ENCODE measurements at places on chromosomes 2 and 18.

DNA sequence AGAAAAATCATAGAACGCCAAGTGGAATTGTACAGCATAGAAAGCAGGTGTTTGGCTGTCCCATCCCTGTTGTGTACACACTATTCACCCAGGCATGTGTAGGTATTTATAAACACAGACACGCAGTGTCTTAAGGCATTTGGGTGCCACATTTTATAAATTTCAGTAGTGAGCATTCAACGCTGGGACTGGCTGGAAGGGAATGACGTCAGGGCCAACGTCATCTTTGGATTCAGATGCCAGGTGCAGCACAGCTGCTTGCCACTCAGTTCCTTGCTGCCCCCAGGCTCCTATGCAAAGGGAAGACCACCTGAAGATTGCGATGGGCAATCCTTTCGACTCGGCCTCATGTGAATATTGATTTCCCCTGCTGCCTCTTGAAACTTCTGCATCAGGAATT, 461.7 kb upstream of the SOX11 start:
- DNase-seq: no peak

DNA sequence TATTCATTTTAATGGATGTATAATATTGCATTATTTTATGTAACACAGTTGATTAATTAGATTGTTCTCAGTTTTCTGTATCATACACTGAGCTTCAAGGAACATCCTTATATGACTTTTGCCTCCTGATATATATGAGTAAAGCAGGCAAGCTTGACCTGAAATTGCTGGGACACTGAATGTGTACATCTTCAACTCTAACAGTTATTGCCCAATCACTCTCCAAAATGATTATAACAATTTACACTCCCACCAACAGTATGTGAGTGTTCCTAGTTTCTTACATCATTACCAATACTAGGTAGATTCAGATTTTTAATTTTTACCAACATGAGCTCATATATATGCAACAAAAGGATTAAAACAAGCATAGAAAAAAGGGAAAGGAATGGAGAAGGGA, 379.4 kb downstream of the SETBP1 start:
- DNase-seq: no peak

DNA sequence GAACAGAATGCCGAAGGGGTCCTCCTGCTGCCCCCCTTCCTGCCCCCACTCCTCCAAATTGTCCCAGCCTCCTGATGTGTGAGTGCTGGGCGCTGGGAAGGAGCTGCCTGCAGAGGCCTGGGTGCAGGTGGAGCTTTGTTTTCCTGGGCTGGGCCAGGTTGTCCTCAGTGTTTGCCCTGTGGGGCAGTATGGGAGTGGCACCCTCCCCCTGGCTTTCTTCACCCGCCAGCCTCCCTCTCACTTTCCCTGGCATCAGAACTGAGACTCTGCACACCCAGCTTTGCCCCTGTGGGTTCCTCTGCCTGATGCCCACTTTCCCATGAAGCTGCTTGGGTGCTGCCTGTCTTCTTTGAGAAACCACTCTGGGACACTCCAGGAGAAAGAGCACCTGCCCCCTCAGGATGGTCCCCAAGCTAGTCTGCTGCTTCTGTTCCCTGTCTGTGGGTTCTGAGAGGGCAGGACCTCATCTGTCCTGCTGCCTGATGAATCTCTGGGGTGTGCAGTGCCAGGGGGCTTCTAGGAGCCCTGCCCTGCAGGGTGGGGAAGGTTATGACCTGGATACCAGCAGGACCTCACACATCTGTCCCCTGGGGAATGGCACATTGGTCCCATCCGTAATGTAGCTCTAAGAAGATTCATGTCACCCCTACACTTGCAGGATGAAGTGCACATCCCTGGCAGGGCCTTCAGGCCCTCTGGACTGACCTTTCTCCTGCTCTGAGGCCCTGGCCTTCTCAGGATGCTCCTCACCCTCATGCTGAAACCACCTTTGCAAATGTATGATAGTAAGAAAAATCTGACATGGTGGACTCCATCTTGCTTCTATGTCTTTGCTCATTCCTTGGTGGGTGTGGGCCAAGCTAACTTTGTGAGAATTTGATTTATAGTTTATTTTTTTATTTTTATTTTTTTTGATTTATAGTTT, 146.8 kb upstream of the HS6ST1 start:
- no peak for DNase-seq

DNA sequence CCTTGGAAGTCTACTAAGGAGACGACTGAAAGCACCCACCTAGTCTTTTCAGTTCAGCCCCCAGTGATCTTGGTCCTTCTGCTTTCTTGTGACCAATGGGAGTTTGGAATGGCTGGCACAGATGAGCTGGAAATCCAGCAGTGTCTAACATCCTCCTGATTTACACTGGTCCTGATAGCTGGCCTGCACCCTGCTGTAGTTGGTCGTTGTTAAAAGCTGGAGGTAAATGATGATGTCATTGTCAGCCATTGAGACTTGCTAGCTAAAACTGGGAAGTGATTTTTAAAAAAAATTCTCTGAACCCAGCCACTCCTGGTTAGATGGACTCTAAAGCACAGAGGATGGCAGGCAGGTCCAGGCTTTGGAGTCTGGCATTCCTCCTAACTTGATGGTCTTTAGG, 19.3 kb downstream of the CCT7 start:
- DNase-seq: no peak

DNA sequence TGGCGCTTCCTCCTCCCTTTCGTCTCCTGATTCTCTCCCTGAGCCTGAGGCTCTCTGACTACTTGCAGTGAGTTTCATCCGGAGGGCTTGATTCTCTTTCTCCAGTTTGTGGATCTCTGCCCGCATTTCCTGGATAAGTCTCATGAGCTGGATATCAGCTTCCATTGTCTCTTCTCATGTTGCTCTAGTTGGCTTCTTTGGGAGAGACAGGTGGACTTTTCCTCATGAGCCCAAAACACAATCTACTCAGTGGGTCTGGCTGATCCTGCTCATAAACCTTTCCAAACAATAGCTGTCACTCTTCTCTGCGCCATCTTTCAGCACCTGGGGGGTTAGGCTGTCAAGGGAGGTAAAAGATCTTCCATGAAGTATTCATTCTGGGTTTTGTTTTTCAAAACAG, at the start of gene CCDC195:
CCDC195 (minus strand) TSS at position 165 of the 400 bp plus-strand sequence; CDS start at position 165, 0 bp downstream.
- DNase-seq: no peak

Measured in activated CD4-positive, alpha-beta T cell treated with anti-CD3 and anti-CD28 coated beads for 24 hours (primary cell).